ENCODE measurements at places on chromosomes 3 and 15.

- DNase-seq = no peak
Observed at GRCh38 chr3:41002104-41002503, 197.2 kb upstream of the CTNNB1 start.

DNA sequence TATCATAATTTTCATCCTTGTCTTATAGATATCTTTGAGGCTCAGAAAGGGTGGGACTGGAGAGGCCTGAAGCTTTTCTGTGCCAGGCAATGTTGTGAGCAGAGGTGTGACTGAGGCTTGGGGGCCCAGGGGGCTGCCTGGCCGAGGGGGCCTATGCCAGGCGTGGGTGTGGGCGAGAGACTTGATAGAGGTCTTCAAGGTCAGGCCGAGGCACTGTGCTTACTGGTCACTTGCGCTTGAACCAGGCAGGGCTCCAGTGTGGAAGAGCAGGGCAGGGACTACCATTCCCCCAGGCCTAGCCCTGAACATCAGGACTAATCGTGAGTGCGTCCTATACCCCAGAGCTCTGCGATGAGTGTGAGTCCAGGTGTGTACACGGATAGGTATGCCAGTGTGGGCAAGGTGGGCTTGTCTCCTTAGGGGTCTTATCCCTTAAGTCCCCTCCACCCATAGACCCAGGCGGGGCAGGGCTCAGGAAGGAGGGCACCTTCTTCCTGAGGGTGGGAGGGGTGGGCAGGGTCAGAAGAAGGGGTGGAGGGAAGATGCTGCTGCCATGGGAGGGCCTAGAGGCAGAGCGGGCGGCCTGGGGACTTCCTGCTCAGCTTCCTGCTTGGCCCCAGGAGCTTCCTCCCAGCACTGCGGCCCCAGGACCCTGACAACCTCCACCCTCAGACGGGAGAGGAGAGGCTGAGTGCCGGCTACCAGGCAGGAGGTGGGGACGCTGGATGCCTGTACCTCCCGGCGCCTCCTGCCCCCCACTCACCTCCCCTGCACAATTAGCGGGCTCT lies 84.7 kb downstream of the LINGO1 start:
- no peak for DNase-seq

- no peak for DNase-seq
Observed at GRCh38 chr15:68055224-68055705, 1.1 kb downstream of the PIAS1 start.

DNA sequence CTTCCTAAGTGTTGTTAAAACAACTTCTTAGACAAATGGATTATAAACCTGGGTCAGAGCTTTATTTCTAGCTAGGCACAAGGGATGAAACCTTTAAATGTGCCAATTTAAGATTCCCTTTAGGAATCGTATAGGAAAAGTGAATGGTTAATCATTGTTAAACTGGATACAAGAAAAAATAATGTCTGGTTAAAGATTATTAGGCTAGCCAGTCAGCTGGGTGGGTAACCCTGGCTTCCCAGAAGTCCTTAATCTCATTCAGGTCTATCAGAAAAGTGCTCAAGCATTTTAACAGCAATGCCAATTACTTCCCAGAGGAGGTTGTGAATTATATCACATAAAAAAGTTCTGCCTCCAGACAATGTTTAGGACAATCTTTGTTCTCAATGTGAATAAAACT lies 37.6 kb downstream of the NANOGP8 start:
- DNase-seq = no peak

DNA sequence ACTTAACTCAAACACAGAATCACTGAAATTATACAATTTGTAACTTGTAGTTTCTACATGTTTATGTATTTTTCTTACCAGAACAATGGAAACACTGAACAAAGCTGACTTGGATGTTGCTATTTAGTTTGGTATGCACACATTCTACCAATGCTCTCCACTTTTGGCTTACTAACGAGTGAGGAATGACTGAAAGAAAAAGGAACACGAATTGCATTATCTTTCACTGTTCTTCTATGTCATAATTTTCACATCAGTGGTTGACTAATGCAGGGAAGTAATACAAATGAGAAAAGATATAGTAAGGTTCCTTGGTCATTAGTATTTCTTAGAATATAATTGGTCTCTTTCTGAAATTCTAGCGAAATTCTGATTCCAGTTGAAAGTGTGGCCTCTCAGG lies 9.8 kb upstream of the CNTN3 start:
- DNase-seq = no peak

Data from sigmoid colon (tissue), 7 donors.